ENCODE measurements at places on chromosomes 12 and 14.

DNA sequence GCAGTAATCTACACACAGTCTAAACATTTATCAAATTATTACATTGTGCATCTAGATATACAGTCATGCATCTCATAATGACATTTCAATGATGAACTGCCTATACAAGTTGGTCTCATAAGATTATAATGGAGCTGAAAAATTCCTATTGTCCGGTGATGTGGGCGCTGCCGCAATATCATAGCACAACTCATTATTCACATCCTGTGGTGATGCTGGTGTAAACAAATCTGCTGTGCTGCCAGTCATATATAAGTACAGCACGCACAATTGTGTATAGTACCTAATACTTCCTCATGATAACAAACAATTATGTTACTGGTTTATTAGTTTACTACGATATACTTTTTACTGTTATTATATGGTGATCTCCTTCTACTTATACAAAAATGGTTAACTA is 768.8 kb upstream of the NOVA1 start:
- no peak for DNase-seq

GRCh38 chr14:93084866-93085857 is 30.6 kb downstream of the ITPK1 start:
- no peak for DNase-seq

GRCh38 chr12:122099856-122100255 is 21.3 kb downstream of the MLXIP start:
- no peak for DNase-seq

GRCh38 chr12:89461190-89461589 is 63.4 kb downstream of the GALNT4 start:
- DNase-seq = no peak

DNA sequence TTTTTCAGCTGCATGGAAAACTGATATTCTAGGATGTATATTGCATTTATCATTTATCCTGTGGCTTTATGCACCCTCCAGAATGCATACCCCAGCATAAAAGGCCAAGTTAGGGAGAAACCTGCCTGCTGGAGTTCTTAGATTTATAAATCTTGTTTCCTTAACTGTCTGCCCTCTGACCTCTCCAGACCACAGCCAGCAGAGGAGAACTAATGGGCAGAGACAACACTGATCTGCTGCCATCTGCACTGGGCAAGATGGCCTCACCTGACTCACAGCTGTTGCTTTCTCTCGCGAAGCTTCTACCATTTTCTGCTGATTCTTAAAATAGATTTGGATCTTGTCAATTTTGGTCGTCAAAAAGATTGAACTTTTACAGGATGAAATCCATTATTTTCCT is 65.8 kb downstream of the PPP2R5C start:
- no peak for DNase-seq

DNA sequence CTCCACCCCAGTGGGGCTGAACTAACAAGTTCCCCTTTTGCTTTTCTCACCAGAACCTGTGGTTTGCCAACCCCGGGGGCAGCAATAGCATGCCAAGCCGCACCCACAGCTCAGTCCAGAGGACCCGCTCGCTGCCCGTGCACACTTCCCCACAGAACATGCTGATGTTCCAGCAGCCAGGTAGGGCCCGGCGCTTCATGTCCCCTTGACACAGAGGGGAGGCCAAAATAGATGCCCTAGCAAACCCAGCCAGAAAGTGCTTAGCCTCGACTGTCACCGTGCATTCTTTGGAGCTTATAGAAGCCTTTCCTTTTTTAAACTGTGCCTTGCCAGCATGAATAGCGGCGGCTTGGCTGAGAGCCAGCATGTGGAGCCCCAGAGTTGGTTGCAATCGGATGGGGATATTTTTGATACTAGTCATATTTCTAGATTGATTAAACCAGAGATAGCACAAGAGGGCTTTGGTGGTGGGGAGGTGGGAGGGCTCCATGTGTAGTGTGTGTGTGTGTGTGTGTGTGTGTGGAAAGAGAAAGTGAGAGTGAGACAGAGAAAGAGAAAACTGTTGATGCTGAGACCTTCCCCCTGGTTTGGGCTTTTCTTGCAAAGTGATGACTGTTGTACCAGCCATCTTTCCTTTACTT is 126.1 kb downstream of the GCH1 start:
- no peak for DNase-seq
